ENCODE measurements at places on chromosomes 2 and 18. TPM values are rescaled to one million over a fixed set of nuclear protein-coding genes. Genes with fewer than 3 reads are reported as not detected.

Gene ACTG2
- total RNA-seq: not detected

Gene ALK
- total RNA-seq: not detected

Gene EML6
- not detected for total RNA-seq

Gene SNTG2
- total RNA-seq: not detected

Gene DIS3L2
- 17.2 TPM for total RNA-seq

Gene FSIP2
- not detected for total RNA-seq

Gene SULT1C2
- not detected for total RNA-seq

Gene GNAL
- 2.7 TPM for total RNA-seq

Gene IL36B
- not detected for total RNA-seq

Gene B3GNT7
- total RNA-seq: 0.23 TPM

Gene CTIF
- 10.2 TPM for total RNA-seq

Gene RAB6C
- total RNA-seq: not detected

Gene GLI2
- total RNA-seq: 1.3 TPM

Gene CCDC141
- not detected for total RNA-seq

Gene ATG9A
- total RNA-seq: 74.5 TPM

Gene NAT8
- total RNA-seq: not detected

Gene GPR45
- not detected for total RNA-seq

Gene ASB18
- not detected for total RNA-seq

Gene MC4R
- total RNA-seq: not detected

Gene COLEC11
- not detected for total RNA-seq

Gene SMIM21
- total RNA-seq: not detected

Gene STARD6
- 1.3 TPM for total RNA-seq

Gene PLEK
- not detected for total RNA-seq

Gene OTOF
- total RNA-seq: not detected

Gene ABCB11
- not detected for total RNA-seq

Gene MAPRE3
- 4.8 TPM for total RNA-seq

Gene TSPYL6
- total RNA-seq: not detected

Gene LIMS4
- total RNA-seq: 0.26 TPM

Gene UGT1A3
- total RNA-seq: not detected

Gene ANTXR1
- total RNA-seq: 48.6 TPM
